Frontal cortex (tissue), 4 donors: ENCODE measurements at places on chromosomes 11 and 22.
A peak's percentile ranks its signal among the peaks of the same experiment; 100 is the strongest.

GRCh38 chr11:119179983-119180382, 5.3 kb upstream of the NHERF4 start:
- DNase-seq = no peak

DNA sequence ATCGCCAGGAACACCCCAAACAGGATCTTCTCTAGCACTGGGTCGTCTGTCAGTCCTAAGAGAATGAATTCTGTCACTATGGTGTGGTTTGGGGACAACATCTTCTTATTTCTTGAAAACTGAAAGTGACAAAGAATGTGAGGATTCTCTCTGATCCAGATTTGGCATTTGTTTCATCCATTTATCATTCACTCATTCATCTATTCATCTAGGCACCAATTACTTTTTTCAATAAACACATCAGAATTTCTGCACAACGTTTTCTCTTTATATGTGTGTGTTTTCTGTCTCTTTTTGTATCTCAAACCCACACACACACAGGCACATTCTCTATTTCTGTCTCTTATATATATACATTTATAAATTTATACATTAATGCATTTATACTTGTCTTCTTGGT, at the start of gene OR5M10:
Gene OR5M10, minus strand, starts transcription at position 101 of the 400 bp plus-strand sequence. Its CDS starts 0 bp downstream, at position 101.
- no peak for DNase-seq

DNA sequence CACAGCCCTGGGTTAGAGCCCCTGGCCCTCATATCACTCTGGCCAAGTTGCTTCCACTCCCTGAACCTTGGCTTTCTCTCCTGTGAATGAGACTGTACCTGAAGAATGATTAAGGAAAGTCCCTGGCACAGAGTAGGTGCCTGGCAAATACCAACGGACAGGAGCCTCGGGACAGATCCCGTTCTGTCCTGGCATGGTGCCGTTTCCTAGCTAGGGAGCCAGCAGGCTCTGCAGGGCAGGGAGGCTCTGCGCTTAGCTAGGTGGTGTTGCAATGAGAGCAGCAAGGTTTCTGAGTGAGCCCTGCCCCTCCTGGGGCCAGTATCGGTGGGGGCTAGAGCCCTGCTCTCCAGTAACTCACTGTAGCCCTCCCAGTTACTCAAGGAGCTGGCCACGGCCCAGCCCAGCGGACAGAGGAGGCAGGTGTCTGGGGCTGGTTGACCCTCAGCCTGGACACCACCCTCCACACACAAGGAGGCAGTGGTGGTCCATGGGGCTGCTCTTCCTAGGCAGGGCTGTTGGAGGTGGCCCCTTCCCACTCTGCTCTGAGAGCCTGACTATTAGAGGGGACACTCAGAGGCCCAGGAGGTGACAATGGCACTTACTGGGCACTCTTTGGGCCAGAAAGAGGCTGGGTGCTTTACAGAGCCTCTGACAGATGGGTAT, 74.4 kb downstream of the NFAM1 start:
- no peak for DNase-seq

GRCh38 chr11:126810776-126811175, 189.8 kb downstream of the KIRREL3 start:
- DNase-seq = no peak

GRCh38 chr11:74950374-74950969, 1.4 kb downstream of the SPCS2 start:
- DNase-seq = no peak

DNA sequence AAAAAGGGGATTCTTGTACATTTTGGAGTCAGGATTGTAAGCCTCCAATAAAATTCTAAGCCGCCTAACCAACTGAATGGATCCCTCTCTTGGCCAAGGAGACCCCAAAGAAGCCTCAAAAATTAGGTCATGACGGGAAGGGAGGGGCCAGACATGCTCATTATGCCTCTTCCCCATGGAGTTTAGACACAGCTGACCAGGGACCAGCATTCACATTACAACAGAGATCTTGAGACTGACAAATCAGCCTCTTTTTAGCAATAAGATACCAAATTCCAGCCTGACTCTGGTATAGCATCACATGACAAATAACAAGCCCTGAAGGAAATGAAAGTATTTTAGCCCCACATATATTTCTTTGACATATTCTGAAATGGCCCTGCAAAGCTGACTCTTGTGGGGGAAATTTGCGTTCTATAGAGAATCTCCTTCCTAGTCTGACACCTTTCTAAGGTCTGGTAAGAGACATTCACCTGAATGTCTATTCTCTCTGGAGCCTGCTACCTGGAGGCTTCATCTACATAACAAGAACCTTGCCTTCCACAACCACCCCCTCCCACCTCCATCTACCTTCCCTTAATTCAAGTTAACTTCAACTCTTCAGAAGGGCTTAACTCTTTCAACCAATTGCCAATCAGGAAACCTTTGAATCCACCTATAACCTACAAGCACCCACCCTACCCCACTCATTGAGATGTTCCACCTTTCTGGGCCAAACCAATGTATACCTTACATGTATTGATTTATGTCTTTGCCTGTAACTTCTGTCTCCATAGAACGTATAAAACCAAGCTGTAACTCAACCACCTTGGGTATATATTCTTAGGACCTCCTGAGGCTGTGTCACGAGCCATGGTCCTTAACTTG, 10.3 kb downstream of the GAL start:
- no peak for DNase-seq

- no peak for DNase-seq
Observed at GRCh38 chr11:92180226-92180625, 44.4 kb upstream of the FAT3 start.

DNA sequence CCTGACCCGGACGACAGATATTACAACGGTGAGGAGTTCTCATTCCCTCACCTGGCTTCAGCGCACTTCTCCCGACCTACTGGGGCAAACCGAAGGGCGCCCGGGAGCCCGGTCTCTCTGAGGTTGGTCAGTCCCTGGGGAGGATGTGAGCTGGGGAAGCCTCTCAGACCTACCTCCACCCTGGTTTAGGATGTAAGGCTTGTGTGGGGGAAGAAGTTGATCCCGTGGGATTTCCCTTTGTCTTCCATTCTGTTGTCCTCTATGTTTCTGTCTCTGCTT, 12.3 kb downstream of the ROBO3 start:
- no peak for DNase-seq

DNA sequence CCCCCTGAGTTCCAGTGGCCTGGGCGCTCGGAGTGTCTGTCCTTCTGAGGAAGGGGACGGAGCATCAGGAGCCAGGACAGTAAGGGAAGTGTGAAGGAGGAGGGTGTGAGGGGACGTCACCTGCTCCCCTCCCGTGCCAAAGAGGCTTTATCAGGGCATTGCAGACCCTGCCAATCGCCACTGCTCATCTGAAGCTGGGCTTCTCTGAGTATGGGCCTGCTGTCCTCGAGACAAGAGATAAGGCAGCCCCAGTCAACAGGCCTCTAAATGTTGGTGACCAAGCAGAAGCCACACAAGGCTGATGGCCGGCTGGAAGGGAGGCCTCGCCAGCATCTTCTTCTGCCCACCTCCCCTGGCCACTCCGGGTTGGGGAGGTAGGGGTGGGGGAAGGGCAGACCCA, 29.8 kb downstream of the LIF start:
- no peak for DNase-seq

GRCh38 chr11:69984457-69985261, 93.5 kb upstream of the ANO1 start:
- no peak for DNase-seq

GRCh38 chr11:10414659-10415058, 40.4 kb upstream of the AMPD3 start:
- DNase-seq = no peak

- peak; percentile 41 for DNase-seq
Observed at GRCh38 chr11:123195188-123196059, at the start of gene CLMP. Gene CLMP (minus strand): TSS chr11:123195248. CDS start chr11:123194940, 308 bp downstream.

- no peak for DNase-seq
Observed at GRCh38 chr11:116895048-116895757, 57.8 kb upstream of the APOA1 start.

- no peak for DNase-seq
Observed at GRCh38 chr11:118104491-118104890, 17.7 kb upstream of the SMIM35 start.

DNA sequence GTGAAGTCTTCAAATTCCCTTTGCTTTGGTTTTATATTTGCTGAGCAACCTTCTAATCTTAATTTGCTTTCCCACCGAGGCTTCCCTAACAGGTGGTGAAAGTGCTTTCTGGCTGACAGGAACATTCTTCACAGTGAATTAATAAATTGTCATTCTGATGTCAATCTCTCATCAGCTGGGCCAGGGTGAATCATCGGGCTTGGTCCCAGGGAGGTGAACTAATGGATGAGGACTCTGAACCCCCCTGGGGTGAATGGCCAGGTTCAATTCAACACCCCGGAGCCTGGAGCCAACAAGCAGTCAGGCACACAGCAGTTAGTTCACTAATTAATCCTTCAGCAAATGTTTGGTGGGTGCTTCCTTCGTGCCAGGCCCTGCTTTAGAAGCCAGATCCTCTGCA, 155.4 kb upstream of the PDGFD start:
- DNase-seq = no peak

GRCh38 chr11:68798221-68798813, 43.4 kb downstream of the CPT1A start:
- no peak for DNase-seq

DNA sequence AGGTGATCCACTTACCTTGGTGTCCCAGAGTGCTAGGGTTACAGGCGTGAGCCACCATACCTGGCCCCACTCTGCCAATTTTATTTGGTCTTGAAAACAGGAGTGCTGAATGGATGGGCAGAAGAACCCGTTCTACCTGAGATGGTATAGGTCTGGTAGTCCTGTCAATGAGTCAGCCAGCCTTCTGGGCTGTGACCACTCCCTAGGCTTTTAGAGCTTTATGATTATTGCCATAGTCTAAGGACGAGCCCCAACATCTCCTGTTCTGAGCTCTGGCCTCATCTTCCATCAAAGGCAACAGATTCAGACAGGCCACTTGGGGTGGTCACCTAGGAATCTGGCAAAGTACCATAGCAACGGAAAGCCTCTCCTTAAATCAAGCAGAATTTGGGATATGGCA, 11.5 kb downstream of the ZDHHC5 start:
- no peak for DNase-seq

DNA sequence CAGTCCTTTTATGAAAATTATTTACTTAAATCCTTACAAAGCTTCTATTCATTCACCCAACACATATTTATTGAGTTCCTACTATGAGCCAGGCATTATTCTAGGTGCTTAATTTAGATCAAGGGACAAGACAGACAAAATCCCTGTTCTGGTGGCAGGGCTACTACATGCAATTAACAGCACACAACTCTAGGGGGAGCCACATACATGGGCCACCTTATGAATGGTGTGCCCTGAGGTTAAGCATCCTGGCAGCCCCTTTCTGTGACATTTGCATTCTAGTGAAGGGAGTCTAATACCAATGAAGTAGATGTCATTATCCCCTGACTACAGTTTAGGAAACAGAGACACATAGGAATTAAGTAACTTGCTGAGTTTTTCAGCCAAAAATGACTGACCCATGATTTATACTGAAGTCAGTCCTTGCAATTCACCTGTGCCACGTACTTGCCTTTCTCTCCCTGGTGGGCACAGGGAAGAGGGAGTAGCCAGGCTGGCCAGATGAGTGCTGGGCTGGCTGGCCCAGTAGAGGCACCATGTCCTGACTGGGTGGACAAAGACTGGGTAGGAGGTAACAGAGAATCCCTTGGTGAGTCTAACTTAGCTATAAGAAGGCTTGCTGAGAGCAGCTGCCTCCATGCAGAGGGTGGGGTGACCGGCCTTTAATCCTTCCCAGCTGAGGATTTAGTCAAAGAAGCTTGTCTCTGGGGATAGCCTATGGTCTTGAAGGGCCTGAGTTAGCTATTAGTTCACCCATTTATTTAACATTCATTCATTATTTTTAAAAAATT, 52.0 kb upstream of the ELF5 start:
- no peak for DNase-seq

GRCh38 chr11:45926536-45927331, 4.3 kb downstream of the LARGE2 start:
- no peak for DNase-seq

GRCh38 chr11:85746670-85747069, 60.7 kb upstream of the CCDC89 start:
- DNase-seq = no peak

DNA sequence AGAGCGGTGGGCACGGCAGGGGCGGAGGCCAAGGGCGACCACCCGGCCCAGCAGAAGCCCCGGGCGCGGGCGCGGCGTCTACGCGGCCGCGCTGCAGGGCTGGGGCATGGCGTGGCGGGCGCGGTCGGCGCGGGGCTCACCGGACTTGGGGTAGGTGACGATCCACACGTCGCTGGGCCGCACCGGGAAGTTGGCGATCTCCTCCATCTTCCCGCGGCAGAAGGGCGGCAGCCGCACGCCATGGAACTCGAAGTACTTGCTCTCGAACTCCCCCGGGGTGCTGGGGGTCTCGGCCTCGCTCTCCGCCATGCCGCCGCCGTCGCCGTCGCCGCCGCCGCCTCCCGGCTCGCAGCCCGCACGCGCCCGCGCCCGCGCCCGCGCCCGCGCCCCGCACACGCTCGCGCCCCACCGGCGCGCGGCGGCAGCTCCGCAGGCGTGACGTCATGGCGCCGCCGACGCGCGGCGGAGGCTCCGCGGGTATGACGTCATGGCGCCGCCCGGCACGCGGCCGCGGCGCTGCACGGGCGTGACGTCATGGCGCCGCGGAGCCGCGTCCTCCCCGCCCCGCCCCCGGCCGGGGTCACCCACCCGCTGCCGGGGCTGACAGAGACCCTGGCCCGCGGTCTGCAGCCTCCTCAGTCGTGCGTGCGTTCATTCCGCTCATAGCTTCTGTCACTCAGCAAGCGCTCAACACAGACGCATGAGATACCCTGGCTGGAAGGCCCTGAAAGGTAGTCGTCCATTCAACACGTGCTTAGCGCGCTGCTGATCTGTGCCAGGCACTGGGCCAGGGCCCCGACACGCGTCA, at the start of gene SULT4A1:
Gene SULT4A1, minus strand, starts transcription at position 440 of the 808 bp plus-strand sequence. Its CDS starts 131 bp downstream, at position 309.
- DNase-seq = peak; percentile 64

DNA sequence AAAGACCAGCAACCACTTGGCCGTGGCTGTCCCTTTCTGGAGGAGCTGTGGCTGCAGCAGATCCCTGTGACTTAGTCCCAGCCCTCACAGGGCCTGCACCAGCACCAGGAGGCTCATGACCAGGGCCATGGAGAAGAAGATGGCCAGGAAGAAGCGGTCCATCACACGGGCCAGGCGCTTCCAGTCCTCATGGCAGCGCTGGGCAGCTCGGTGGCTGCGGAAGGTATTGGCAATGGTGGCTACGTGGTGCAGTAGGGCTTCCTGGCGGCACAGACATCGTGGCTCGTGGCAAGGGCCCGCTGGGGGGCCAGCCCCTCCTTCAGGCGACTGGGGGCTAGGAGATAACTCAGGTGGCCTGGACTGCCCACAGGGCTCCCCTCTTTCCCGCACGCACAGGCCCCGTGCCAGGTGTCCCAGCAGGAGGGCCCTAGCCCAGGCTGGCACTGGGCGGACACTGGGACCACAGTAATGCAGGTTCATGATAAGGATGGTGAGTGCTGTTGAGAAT, 5.1 kb downstream of the CHRNA10 start:
- no peak for DNase-seq
